ENCODE measurements at places on chromosomes 13 and 19. TPM values are rescaled to one million over a fixed set of nuclear protein-coding genes. Genes with fewer than 3 reads are reported as not detected.

DNA sequence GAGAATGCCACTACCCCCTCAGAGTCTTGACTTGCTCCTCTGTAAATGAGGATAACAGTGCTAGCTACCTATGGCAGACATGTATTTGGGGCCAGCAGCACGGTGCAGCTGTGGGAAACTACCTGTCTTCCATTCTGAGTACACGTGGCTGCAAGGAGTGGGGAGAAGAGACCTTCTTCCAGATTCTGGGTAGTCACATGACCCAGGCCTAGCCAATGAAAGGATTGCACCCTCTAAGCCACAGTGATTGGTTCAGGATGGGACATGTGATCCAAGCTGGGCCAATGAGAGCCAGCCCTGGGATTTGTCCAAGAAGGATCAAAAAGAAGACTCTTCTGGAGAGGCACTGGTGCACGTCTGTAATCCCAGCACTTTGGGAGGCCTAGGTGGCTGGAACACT is 5.5 kb downstream of the ZNRF4 start:
- no peak for DNase-seq
- H3K4me3 ChIP-seq, result no peak overlapping the region
- no peak overlapping the region for H3K27ac ChIP-seq
- no peaks in the 10 kb centered on the region for H3K4me1 ChIP-seq

GRCh38 chr13:90156390-90156789 is 1191.1 kb upstream of the MIR17HG start:
- H3K27me3 ChIP-seq, result no peaks in the 10 kb centered on the region
- DNase-seq, result no peak
- H3K4me3 ChIP-seq, result no peak overlapping the region
- H3K36me3 ChIP-seq, result no peaks in the 10 kb centered on the region
- no peaks in the 10 kb centered on the region for H3K4me1 ChIP-seq

GRCh38 chr13:29733147-29733611 is 117.2 kb downstream of the UBL3 start:
- H3K27ac ChIP-seq, result no peak overlapping the region
- no peak for DNase-seq
- peaks cover 11% of the 10 kb centered on the region for H3K4me1 ChIP-seq
- no peak overlapping the region for H3K4me3 ChIP-seq
- peaks cover 37% of the 10 kb centered on the region for H3K27me3 ChIP-seq
- no peaks in the 10 kb centered on the region for H3K36me3 ChIP-seq

DNA sequence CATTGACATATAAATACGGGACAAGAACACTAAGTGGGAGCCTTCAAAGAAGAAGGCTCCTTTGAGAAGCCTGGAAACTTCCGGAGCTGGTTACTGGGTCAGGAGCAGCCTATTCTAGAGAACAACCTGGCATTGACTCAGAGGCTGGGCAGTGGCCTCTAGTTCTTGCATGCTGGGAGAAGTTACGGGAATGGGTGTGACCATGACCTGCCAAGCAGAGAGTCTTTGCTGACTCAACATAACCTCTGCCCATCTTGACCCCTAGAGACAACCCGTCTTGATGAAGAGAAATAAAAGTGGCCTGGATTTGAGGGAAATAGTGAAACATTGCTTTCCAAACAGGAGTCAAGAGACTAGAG is 21.0 kb downstream of the STARD13 start:
- H3K36me3 ChIP-seq, result no peaks in the 10 kb centered on the region
- no peak for DNase-seq
- peaks cover 2% of the 10 kb centered on the region for H3K27me3 ChIP-seq
- H3K27ac ChIP-seq, result no peak overlapping the region
- H3K4me1 ChIP-seq, result no peaks in the 10 kb centered on the region
- H3K4me3 ChIP-seq, result no peak overlapping the region

DNA sequence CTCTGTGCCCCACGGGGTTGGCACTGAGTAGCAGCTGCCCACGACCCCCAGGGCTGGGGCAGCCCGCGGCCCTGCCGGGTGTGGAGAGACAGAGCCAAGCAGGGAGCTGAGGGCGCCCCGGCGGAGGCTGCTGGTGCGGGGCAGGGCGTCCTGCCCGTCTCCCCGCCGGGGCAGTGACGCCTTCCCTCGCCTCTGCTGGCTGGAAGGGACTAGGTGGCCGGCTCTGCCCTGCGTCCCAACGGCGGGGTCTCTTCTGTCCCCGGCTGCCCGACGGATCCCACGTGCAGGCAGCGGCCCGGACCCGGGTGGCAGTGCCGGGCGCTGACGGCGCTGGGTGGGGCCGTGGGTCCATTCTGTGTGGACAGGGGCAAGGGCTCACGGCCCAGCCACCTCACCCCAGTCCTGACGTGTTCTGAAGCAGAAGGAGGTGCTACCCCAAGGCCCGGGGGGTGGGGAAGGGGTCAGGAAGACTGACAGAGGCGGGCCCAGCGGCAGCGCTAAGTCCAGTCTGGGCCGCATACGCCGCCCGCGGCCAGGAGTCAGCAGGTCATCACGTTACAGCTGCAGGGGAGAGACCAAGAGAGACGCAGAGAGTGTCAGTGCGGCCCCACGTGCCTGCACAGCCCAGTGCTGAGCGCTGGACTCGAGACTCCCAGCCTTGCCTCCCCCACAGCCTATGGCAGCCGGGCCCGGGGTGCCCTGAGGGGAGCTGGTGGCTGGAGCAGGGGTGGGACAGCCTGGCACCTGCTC is 15.1 kb upstream of the PLPP2 start:
- no peaks in the 10 kb centered on the region for H3K27me3 ChIP-seq
- H3K4me3 ChIP-seq, result no peak overlapping the region
- H3K27ac ChIP-seq, result no peak overlapping the region
- peaks cover 8% of the 10 kb centered on the region for H3K36me3 ChIP-seq
- no peaks in the 10 kb centered on the region for H3K4me1 ChIP-seq
- no peak for DNase-seq

DNA sequence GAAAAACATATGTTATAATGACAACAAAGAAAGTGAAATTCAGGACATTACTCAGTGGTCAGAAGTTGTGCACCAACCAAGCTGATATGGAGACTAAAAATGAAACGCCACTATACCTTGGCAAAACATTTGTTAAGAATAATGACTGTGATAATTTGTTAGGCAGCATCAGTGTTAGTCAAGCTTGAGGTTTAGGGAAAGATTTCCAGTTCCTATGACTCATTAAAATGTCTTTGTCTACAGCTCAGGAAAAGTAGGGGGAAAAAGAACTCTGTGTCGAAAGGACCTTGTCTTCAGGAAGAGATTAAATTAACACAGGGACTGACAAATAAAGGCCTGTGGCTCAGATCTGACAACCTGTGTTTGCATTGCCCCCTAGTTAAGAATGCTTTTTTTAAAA is 764.1 kb upstream of the SLITRK6 start:
- no peaks in the 10 kb centered on the region for H3K4me1 ChIP-seq
- H3K4me3 ChIP-seq, result no peak overlapping the region

Gene CSNK1G2
- total RNA-seq, result 57.5 TPM

Gene ZNF154
- 3.6 TPM for total RNA-seq

Gene PTPRH
- total RNA-seq, result not detected

Measured in activated CD8-positive, alpha-beta T cell treated with anti-CD3 and anti-CD28 coated beads for 36 hours (primary cell).